ENCODE measurements at places on chromosomes 5 and 9. TPM values are rescaled to one million over a fixed set of nuclear protein-coding genes. Genes with fewer than 3 reads are reported as not detected.

DNA sequence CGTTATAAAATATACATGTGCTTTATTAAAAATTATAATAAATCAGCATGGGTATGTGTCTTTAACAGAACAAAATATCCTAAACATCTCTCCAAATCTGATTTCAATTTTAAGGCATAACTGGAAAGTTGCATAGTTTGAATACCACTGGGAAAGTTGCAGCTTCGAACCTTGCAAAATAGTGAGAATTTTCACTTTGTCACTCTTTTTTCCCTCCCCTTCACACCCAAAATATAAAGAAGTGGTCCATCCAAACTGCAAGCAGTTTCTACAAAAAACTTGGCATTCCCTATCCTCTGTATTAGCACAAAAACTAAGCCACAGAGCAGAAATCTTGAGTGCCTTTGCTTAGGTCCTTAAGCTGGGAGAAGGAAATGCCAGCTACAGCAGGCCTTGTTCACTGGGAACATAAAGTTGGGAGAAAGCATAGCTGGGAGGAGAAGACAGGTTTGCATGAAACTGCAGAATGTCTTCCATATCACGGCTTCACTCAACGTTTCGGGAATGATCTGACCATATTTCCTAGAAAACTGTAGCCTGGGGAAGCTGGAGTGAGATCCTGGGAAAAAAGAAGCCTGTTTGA lies 400.3 kb downstream of the EBF1 start:
- no peak for DNase-seq

DNA sequence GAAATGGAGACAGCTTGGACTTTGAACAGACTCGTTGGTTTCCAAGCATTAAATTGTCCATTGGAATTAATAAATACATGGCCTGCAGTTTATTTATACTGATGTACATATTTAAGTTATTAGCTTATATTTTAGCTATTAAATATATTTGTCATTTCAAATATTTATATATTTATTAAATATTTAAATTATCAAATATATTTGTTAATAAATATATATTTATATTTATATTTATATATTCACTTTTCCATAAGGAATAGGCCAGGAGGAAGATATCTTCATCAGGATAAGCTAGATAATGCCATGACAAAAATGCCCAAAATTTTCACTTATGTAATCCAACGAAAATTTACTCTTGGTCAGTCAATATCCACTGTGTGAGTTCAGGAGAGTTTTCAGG lies 229.9 kb downstream of the ZNF608 start:
- no peak for DNase-seq

GRCh38 chr9:94948567-94949235 lies 222.2 kb downstream of the AOPEP start:
- no peak for DNase-seq

MTREX gene
- total RNA-seq: 71.2 TPM

SLCO4C1 gene
- total RNA-seq: 0.35 TPM

CLIC3 gene
- 3.8 TPM for total RNA-seq

PLGRKT gene
- 29.8 TPM for total RNA-seq

DNA sequence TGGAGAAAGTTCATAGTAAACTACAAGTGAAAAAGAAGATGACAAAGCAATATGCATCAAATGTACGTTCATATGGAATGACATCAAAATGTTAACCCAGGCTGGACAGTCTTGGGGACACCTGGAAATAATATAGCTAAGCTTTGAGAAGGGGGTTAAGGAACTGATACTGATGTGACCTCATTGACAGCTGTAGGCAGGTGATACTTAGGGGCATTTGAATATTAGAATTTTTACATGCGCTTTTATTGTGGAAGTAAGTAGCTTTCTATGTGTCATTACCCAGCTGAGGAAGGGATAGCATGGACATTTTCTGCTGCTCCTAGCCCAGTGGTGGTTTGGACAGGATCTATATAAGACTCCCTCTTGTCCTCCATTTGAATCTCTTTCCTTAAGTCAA lies 299.7 kb downstream of the CWC27 start:
- DNase-seq: no peak

PCDHB10 gene
- total RNA-seq: not detected

ACSL6 gene
- total RNA-seq: 10.9 TPM

GRCh38 chr5:11126844-11127243 lies 365.8 kb upstream of the DAP start:
- DNase-seq: no peak

PPWD1 gene
- total RNA-seq: 54.1 TPM

- DNase-seq: no peak
Measured at GRCh38 chr5:131258733-131259132, 5.1 kb upstream of the CDC42SE2 start.

DNA sequence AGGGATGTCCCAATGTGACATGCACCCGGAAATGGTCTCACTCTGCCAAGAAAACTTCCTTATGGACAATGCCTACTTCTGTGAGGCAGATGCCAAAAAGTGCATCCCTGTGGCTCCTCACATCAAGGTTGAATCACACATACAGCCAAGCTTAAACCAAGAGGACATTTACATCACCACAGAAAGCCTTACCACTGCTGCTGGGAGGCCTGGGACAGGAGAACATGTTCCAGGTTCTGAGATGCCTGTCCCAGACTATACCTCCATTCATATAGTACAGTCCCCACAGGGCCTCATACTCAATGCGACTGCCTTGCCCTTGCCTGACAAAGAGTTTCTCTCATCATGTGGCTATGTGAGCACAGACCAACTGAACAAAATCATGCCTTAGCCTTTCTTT lies 37.6 kb upstream of the CCDC152 start:
- no peak for DNase-seq
